ENCODE measurements at places on chromosomes 3 and 15. TPM values are rescaled to one million over a fixed set of nuclear protein-coding genes. Genes with fewer than 3 reads are reported as not detected.
A peak's percentile ranks its signal among the peaks of the same experiment; 100 is the strongest.

DNA sequence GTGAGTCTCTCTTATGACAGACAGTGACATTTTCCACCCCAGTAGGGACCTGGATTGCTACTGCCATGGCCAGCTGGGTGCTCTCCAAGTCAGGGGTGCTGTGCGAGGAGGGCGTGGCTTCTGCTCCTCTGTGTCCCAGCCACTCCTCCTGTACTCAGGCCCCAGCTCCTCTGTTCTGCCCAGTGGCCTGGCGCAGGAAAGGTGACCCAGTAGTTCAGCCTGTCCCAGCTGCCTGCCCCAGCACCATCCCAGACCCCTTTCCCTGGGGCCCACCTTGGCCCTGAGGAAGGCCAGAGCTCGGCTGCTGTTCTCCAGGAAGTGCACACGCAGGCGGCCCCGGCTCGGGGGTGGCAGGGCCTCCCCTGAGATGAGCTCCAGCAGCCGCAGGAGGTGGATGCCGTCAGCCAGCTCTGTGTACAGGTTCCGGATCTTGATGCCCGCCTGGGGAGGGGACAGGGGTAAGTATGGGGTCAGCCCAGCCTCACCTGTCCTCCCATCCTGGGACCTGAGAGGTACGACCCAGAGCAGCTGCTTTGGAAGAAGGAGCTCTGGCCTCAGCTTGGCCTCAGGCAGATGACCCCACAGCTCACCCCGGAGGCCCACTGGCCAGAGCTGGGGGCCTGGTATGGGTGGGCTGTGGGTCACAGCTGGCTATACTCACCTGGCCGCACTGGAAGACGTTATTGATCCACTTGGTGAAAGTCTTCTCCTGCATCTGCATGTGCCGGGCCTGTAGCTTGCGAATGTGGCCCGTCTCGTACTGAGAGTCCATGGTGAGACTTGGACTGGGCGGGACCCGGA lies 1.0 kb downstream of the SPTBN5 start:
- DNase-seq = peak; percentile 59

PPP1R14D gene
- 166 TPM for total RNA-seq

DNA sequence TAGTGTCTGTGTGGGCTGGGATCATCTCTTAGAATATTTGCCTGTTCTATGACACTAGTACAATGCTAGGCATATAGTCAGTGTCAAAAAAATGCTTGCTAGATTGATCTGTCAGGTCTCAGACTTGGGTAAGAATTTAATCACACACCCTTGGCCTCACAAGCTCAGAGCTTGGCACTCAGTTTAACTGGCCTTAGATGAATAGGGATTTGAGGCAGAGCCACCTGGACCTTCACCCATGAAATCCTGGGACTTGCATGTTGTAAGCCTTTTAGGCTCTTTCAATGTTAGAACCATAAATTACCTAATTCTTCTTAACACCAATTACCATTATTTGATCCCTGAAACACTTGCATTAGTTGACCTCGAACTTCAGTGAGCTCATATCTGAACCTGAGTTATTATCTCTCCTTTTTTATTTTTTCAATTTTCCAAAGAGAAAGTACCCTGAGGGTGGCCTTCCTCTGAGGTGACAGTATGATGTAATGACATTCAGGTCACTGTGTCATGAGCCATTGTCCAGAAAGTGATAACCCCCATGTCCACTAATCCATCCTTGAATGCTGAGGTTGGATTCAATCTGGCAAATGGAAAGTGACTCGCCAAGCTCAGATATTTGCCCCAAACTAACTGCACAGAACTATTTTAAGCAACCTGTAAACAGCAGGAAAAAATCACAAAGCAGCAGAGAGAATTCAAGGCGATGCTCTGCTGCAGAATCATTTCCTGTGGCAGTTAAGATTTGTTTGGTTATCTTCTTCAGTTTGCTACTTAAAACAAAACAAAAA lies 615.2 kb upstream of the NR2F2 start:
- no peak for DNase-seq

GRCh38 chr15:36361351-36361870 lies 218.0 kb upstream of the CDIN1 start:
- DNase-seq = no peak

GRCh38 chr3:22117751-22118346 lies 366.8 kb upstream of the ZNF385D start:
- no peak for DNase-seq

SLCO2A1 gene
- total RNA-seq = 26.3 TPM

DNA sequence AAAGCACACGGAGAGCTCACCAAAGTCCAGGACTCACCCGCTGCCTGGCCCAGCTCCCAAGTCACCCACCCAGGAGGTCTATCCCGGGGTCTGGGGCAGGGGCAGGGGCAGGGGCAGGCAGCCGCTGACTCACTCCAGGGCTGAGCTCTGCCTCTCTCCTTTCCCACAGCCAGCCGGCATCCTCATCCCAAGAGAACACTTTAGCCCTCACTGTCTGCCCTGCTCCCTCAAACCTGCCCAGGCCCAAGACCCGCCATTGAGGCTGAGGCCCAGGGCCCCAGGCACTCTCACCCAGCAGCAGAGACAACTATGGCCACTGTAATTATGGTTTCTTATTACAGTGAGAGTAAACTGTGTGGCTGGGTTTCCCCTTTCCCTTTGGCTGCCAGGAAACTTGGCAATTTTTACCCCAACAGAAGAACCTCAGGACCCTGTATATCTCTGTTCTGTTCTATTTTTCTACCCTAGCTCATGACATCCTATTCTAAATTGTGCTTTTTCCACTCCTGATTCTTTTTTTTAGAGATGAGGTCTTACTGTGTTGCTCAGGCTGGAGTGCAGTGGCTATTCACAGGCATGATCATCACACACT lies 53.0 kb downstream of the IQSEC1 start:
- DNase-seq = no peak

- DNase-seq = no peak
These were observed 23.9 kb upstream of the XIRP1 start for GRCh38 chr3:39216176-39216790.
